Activated T-cell treated with anti-CD3 and anti-CD28 coated beads, Interleukin-2, amount 50 U/mL, for 72 hours (primary cell): ENCODE measurements at places on chromosomes 6 and 20. TPM values are rescaled to one million over a fixed set of nuclear protein-coding genes. Genes with fewer than 3 reads are reported as not detected.

DNA sequence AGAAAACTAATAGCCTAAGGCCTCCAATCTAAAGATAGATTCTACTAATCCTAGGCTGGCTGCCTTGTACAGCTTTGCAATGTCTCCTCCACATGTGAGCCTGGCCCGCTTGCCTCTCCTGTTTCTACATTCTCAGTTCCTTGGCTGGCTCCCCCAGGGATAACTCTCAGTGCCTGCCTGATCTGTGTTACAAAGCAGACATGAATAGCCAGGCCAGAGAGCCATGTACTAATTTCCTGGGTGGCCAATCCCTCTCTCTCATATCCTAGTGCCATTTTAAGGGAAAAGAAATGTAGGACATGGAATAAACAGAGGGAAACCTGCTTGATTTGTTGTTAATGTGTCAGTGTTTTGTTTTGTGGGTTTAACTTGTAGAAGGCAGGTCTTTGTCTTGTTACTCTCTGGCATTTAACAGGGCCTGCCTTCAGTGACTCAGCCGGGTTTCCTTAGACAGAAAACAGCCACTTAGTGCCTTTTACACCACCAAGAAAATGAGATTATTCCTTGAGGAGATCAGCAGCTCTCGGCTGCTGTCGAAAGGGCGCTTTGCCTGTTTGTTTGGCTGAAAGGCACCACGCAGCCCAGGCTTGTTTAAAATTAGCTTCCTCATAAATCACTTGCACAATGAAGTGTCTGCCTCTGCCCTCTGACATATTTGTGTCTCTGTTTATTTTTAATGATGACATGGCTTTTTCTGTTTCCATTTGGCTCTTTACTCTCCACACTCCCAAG lies 702.7 kb downstream of the MAFB start:
- no peak overlapping the region for H3K27ac ChIP-seq
- no peaks in the 10 kb centered on the region for H3K36me3 ChIP-seq
- no peaks in the 10 kb centered on the region for H3K4me1 ChIP-seq
- no peaks in the 10 kb centered on the region for H3K27me3 ChIP-seq
- H3K4me3 ChIP-seq, result no peak overlapping the region

DNA sequence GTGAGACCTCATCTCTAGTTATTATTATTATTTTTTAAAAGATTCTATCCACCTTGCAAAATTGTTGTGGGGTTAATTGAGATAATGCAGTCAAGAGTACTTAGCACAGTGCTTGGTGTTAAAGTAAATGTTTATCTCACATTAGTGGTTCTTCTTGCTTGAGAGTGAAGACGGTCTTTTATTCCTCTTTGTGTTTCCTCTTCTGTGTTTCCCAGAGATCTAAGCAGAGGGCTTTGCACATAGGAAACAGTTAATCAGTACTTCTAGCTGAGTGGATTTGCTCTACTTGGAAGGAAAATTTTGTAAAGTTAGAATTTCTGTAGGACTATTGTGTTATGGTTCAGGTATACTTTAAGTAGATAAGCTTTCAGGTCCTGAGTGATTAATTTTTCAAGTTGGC lies 3.5 kb downstream of the ARMC2 start:
- no peak for DNase-seq
- no peak overlapping the region for H3K4me3 ChIP-seq
- H3K27me3 ChIP-seq, result no peaks in the 10 kb centered on the region
- peaks cover 9% of the 10 kb centered on the region for H3K36me3 ChIP-seq

DNA sequence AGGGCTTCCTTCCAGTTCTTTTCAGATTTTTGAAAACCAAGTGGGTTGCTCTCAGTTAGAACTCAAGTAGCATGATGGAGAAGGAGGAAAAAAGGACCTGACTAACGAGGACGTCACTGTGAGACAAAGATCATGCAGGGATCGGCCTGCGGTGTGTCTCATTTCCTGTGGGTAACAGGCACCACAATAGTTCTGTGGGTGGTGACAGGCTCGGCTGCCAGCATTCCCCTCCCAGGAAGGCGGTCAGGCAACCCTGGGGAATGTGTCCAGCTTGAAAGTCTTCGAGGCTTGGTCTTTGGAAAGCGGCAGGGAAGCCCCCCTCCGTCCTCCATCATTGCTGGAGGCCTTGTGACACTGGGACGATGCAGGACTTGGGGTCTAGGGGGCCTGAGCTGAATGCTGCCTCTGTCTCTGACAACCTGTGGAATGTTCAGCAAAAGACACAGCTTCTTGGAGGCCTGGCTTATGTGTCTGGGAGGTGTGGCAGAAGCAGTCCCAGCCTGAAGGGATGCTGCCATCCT lies 121.0 kb downstream of the BCAS1 start:
- H3K27ac ChIP-seq, result peak overlapping the region; percentile 91
- H3K27me3 ChIP-seq, result no peaks in the 10 kb centered on the region
- peaks cover 33% of the 10 kb centered on the region for H3K4me1 ChIP-seq
- H3K36me3 ChIP-seq, result peaks cover 2% of the 10 kb centered on the region

- peaks cover under 1% of the 10 kb centered on the region for H3K36me3 ChIP-seq
- H3K27ac ChIP-seq, result no peak overlapping the region
- DNase-seq, result no peak
- H3K27me3 ChIP-seq, result no peaks in the 10 kb centered on the region
- H3K4me1 ChIP-seq, result peaks cover 63% of the 10 kb centered on the region
Measured at GRCh38 chr20:32963176-32963575, 41.1 kb downstream of the SUN5 start.

DNA sequence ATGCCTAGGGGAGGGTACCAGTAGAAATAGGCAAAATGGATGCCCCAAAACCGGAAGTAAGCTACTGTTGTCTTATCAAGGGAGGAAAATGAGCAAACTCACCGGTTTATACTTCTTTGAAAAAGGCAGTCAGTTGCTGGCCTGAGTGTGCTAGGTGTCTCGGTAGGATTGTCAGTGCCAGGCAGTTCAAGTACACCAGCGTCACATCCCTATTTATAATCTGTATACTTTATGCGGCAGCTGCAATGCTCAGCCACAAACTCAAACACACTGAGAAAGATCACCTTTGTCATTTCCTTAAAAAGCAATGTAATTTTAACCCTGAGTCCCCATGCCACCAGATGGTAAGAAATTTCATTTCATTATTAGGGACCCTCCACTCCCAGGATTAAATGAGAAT lies 196.2 kb downstream of the EYA2 start:
- DNase-seq, result no peak
- no peaks in the 10 kb centered on the region for H3K36me3 ChIP-seq
- no peaks in the 10 kb centered on the region for H3K4me1 ChIP-seq
- H3K27ac ChIP-seq, result no peak overlapping the region
- no peak overlapping the region for H3K4me3 ChIP-seq

GRCh38 chr20:37939701-37940560 lies 37.0 kb downstream of the VSTM2L start:
- no peak overlapping the region for H3K27ac ChIP-seq
- no peaks in the 10 kb centered on the region for H3K36me3 ChIP-seq
- no peaks in the 10 kb centered on the region for H3K4me1 ChIP-seq
- no peaks in the 10 kb centered on the region for H3K27me3 ChIP-seq
- no peak overlapping the region for H3K4me3 ChIP-seq

The LAMA2 gene
- not detected for total RNA-seq
